ENCODE measurements at places on chromosomes 7 and 10.

DNA sequence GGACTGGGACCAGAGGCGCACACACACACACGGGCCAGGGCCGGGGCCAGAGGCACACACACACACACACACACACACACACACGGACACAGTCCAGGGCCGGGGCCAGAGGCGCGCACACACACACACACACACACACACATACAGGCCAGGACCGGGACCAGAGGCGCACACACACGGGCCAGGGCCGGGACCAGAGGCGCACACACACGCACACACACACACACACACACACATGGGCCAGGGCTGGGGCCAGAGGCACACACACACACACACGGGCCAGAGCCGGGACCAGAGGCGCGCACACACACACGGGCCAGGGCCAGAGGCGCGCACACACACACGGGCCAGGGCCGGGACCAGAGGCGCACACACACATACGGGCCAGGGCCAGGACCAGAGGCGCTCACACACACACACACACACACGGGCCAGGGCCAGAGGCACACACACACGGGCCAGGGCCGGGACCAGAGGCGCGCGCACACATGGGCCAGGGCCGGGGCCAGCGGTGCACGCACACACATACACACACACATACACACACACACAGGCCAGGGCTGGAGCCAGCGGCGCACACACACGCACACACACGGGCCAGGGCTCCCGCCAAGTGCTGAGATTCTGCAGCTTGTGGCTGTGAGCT, 268.8 kb downstream of the ELFN1 start:
- no peak for DNase-seq

- DNase-seq: peak; percentile 97
These were observed 15.3 kb upstream of the GPR146 start for GRCh38 chr7:1028775-1029636.

- DNase-seq: no peak
These were observed 23.7 kb downstream of the ABCC2 start for GRCh38 chr10:99806091-99806490.

GRCh38 chr7:2665359-2665791, 22.6 kb upstream of the AMZ1 start:
- no peak for DNase-seq

GRCh38 chr10:77197544-77197943, 440.1 kb downstream of the KCNMA1 start:
- DNase-seq: peak; percentile 93

DNA sequence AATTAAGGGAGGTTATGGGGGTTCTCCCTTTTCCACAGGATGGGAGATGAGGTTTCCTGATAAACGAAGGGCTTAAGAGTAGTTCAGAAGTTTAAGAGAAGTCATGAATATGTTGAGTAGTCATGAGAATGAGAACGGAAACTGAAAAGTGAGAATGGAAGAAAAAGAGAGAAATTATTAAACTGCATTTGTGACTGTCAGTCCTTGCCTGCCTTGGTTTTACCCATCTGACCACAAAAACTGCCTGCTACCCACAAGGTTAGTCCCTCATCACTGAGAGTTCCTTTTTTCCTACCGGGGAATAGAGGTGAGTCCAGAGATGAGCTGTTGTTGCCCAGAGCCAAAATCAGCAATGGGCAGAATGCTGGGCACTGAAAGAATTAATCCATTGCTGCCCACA, 174.1 kb upstream of the BET1 start:
- DNase-seq: no peak

GRCh38 chr10:132789659-132790148, 3.8 kb upstream of the NKX6-2 start:
- no peak for DNase-seq

GRCh38 chr10:3312403-3312940, 139.9 kb upstream of the PITRM1 start:
- DNase-seq: peak; percentile 26

DNA sequence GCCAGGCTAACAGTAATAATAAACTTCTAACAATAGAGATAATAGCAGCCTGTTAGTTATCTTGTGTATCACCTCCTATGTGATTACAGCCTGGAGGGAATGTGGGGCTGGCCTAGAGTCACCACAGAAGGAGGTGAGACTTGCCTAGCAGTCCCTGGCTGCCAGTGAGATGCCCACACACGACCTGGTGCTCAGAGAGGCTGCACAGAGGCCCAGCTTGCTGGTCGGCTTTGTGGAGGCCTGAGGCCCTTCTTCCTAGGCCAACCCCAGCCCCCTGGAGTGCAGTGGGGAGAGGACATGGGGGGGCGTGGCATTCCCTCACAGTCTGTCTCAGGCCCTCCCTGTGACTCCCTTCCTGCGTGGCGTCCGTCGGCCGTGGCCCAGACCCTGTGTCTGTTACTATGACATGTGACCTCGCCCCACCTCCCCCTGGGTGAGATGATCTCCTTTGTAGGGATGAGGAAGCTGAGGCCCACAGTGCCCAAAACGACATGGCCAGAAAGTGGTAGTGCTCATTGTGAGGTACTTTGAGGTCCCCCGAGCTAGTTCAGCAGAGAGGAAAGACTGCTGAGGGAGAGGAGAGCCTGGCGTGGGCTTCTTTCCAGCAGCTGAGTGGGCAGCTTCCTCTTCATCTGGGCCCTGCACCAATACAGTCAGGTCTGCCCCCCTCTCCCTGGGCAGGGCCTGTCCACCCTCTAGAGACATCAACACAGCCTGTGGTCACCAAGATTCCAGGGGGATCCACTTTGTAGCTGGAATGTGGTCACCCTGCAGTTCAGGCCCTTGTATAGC, 29.7 kb downstream of the UNC5B start:
- no peak for DNase-seq

- no peak for DNase-seq
These were observed 61.6 kb downstream of the MTURN start for GRCh38 chr7:30196408-30196807.

DNA sequence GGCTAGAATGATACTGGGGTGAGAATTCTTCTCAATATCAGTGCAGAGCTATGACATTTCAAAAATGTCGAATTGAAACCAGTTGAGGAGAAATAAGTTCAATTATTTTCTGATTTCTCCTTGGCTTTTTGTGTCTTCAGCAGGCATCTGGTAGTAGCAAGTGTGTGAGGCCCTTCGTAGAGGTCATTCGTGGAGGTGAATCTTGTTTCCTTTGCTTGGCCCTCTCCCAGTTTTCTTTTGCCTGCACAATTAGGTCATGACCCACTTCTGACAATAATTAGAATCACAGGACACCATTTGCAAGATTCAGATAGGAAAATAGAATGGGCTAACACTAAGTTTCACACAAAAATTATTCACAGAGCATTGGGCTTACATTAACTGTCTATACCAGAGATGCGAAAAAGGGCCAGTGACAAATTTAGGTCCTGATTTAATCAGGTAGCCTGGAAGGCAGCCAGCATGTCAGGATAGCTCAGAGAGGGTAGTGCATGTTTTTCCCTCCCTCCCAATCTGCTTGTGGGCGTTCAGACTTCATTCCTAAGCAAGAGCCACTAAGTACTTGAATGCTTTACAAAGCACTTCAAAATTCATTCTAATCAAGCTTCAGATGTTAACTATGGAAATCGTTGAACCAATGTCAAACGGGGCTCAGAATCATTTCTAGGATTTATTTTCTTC, 24.0 kb upstream of the A1CF start:
- no peak for DNase-seq

GRCh38 chr7:13027321-13027720, 339.9 kb downstream of the ARL4A start:
- no peak for DNase-seq

DNA sequence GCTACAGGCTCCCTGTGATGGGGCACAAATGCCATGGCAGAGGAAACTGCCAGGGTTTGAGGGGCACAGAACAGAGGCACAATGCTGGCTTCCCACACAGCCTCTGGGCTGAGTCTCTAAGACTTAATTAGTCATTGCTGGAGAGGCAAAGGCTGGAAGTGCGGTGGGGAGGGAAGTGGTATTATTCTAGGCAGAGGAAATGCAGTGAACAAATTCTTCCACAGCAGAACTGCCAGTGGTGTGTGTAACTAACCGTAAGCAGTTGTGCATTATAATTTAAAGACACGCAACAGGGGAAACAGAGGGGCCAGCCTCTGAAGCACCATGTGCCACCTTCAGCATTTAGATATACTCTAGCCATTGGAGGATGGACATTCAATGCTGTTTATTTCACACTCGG, 12.8 kb downstream of the ICA1 start:
- DNase-seq: no peak

DNA sequence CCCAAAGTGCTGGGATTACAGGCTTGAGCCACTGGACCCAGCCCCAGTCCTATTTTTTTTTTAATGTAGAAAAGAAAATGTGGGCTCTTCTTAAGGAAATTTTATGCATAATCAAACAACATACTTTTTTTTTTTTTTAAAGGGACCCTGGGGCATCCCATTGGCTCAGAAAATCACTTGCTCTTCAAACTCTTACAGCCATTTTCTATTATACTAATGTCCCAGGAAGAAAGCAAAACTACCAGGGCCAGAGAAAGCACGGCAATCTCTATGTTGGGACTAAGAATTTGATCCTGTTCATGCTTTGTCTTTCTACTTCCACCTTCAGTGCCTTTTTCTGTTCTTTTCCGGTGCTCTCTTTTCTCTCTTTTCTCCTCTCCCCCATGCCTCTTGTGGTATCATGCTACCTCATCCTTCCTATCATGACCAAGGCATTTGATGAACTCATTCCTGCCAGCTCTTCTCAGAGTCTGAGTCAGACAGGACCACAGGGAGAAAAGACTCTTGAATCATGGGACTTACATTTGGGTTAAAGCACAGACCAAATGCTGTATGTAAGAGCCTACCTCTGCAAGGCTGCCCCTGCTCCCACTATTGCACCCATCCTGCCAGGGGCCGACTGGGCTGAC, 76.4 kb upstream of the CCNY start:
- DNase-seq: peak; percentile 70

- no peak for DNase-seq
These were observed 16.1 kb upstream of the CUZD1 start for GRCh38 chr10:122861711-122862161.

DNA sequence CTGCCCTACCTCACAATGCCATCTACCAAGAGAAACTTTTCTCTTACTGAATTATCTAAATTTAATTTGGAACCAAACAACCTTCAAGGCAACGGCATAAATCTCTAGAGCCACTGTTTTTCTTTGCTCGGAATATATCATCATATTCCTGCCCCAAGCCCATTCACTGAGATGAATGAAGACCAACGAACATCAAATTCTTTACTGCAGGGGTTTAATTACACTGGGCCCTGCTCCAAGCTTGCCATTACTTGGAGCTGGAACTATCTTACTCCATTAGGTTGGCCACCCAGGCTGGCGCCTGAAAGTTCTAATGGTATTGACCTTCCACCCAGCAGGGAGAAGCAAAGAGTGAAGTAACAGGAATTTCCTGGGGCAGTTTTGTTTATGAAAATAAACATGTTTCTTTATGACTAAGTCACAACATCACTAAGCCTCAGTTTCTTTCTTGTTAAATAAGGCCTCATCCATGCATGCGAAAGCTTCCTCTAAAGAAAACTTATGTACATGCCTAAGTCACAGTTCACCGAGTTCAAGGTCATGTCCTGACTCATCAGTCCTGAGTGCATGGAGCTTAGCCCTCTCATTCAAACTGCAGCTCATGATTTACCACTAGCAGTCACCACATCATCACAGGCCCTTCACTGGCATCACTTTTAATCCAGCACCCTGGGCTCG, 42.1 kb upstream of the ANAPC16 start:
- DNase-seq: no peak

GRCh38 chr7:137564677-137565076, 221.1 kb upstream of the PTN start:
- DNase-seq: no peak

GRCh38 chr10:44724415-44725174, 186.5 kb upstream of the TMEM72 start:
- no peak for DNase-seq

DNA sequence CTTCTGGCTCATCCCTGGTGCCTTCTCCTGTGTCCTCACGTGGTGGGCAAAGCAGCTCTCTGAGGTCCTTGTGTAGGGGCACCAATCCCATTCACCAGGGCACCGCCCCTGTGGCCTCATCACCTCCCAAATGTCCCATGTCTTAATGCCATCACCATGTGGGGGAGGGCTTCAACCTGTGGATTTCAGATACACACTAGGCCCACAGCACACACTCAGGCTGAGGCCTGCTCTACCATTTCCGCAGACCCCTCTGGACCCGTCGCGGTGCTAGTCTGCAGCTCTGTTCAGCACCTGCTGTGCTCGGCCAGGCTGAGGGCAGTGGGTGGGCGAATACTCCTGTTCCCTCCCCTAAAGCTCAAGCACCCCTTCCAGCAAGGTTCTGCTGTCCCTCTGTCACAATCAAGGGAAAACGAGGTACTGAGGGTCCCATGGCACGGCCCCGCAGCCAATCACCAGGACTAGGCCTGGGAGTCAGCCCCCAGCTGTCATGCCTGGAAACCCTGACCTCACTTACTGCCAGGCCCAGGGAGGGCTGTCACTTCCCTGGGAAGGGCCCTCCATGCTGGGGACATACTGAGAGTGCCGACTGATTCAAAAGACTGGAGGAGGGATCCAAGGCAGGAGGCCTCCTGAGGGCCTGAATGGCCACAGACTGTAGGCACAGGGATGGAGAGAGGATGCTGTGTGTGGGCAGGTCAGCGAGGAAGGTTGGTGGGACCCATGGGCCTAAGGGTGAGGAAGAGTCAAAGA, 123.8 kb upstream of the RET start:
- DNase-seq: peak; percentile 45

DNA sequence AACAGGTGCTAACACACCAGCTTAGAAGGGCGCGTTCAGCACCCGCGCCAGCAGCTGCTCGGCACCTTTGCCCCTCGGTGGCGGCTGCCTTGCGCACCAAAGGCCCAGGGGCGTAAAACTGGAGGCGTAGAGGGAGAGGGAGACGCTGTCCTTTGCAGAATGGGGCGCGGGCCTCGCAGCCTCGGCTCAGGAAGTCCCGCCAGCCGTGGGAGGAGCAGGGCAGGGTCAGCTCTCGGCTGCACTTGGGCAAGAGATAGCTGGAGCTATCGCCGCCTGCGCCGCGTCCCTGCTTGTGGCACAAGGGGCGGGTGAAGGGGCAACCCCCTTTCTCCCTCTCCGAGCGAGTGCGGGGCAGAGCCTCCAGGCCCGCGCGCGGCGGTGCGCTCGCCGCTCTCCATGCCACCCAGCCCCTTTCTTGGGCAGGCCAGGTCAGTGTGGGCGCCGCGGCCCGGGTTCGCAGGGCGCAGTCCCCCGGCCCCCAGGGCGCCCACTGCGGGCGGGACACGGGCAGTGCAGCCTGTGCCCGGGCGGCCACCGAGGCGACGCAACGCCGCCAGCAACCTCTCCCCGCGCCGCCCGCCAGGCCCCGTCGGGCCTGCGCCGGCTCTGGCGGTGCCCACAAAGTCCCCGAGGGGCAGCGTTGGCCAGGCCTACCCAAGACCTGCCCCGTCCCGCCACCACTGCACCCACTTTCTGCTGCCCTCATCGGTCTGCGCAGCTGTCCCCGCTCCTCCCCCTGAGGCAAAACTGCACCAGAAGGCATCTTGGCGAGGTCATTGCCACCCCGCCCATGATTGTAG, 4.1 kb downstream of the NEUROD6 start:
- DNase-seq: peak; percentile 67

GRCh38 chr10:12568391-12569009, 219.2 kb downstream of the CAMK1D start:
- no peak for DNase-seq
